ENCODE measurements at places on chromosomes 4 and X.

- DNase-seq, result no peak
Measured at GRCh38 chrX:57901466-57901865, 8.8 kb downstream of the ZXDA start.

- no peak for DNase-seq
Measured at GRCh38 chr4:43776371-43776770, 672.2 kb downstream of the KCTD8 start.

GRCh38 chrX:129123795-129124194, 399.5 kb downstream of the SMARCA1 start:
- DNase-seq, result no peak

- no peak for DNase-seq
Measured at GRCh38 chr4:40750461-40751258, 905 bp downstream of the NSUN7 start.

DNA sequence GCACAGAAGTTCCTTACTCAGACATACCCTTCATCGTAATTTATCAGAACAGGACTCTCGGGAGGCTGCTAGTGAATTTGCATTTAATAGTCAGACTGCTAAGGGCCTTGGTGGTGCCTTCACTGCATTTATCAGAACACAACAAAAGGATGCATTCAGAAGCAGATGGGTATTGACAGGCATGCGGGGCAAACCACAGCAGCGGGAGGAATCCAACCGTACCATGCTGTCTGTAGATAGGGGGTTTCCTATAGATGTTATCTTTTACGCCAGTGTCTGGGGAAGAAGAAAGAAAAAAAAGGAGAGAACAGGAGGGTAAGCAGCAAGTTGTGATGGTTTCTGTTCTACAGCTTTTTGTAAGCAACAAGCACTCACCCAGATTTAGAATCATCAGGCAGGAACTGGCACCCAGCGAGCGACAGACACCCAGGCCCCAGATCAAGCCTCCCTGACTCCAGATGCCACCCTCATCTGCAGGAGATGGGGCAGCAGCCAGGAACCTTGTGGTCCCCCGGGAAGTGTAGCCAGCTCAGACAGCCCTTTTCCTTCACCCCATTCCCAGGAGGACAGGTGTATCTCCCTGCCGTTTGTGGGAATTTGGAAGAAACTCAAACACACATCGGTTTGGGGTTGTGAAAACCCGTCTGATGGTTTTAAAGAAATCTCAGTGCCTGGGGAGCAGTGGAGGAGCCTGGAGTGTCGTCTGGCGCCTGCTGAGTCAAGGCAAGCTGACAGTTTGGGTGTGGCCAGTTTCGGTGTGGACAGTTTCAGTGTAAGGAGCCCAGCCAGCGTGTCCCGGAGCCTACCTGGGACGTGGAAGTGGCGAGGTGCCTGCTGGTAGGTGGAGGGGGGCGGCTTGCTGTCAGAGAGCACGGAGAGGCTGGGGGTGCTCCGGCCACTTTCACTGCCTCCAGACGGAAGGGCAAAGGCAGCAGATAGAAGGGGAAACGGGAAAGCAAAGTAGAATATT, 80.0 kb upstream of the AFAP1 start:
- no peak for DNase-seq

GRCh38 chrX:108165383-108166111, 74.0 kb downstream of the ATG4A start:
- no peak for DNase-seq

DNA sequence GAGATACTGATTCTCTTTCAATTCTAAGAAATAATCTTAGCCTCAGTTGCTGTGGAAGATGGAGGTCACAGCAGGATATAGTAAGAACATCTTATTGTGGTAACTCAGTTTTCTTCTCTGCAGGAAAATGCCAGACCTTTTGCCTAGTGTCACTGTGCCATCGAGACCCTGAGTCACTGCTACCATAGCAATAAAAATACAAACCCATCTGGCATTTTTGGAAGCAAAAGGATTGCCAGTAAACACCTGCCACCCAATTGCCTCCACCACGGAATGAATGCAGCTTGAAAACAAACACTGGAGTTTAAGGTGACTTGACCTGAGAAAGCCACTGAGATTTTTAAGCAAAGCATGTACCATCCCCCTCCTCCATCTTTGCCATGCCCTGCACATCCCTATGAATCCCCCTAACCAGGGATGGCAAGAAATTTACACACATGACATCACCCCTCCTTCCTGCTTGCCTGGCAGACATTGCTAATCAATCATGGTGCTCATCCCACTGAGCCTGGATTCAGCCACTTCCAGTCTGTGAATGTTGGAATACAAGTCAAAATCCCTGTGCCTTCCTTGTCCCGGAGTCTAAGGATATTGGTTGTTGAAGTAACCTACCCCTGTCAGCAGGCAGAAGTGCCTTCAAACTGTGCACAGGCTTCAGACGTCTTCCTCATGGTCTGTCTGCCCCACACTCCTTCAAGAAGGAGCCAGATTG, 59.6 kb upstream of the MAMLD1 start:
- DNase-seq, result peak; percentile 49

GRCh38 chrX:115178473-115178872, 10.7 kb upstream of the RBMXL3 start:
- no peak for DNase-seq

DNA sequence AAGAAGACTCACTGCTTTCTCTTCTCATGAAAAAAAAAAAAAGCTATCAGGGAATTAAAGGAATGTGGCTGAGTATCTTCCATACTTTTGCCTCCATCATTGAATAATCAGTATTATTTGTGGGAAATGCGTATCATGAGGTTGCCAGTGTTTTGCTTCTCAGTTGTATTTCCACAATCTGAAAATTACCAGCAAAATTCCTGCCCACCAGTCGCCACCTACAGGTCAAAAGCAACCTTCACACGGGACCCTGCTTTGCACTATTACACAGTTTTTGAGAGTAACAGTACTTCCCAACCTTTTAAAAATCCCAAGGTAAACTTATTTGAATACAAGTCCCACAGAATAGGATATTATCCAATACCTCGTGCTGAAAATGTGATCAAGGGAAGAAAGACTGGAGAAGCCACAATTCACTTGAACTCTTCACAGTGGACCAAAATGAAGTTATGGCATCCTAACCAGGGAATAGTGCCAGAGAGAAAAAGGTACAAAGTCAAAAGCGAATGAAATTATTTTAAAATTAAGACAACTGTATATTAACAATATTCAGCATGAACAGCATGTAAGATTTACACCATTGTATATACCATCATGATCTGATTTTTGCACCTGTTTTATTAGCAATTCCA, 30.4 kb downstream of the PGRMC1 start:
- DNase-seq, result peak; percentile 61

DNA sequence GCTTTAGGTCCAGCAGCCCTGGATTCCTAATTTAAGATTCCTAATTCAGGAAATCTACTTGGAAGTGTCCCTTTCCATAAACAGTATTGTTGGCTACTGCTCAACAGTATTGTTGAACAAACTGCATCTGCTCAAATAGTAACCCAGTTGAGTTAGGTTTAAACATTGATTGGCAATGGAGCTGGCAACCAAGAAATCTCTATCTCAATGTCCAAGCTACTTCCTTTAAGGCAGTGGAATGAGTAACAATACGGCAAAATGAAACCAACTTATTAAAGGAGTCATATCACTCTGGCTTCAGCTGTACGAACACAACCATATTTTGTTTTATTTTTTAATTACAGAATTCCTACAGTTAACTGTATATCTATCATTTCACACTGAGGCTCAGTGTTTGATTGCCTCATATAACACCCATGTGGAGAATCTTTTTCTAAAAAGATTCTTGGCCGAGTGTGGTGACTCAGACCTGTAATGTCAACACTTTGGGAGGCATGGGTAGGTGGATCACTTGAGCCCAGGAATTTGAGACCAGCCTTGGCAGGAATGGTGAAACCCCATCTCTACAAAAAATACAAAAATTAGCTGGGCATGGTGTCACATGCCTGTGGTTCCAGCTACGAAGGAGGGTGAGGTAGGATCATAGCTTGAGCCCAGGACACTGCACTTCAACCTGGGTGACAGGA, 71.7 kb upstream of the IL13RA1 start:
- DNase-seq, result no peak

- no peak for DNase-seq
Measured at GRCh38 chr4:39937683-39938268, 39.9 kb downstream of the PDS5A start.

- DNase-seq, result peak; percentile 59
Measured at GRCh38 chr4:52843958-52844357, 18.2 kb upstream of the RASL11B start.

DNA sequence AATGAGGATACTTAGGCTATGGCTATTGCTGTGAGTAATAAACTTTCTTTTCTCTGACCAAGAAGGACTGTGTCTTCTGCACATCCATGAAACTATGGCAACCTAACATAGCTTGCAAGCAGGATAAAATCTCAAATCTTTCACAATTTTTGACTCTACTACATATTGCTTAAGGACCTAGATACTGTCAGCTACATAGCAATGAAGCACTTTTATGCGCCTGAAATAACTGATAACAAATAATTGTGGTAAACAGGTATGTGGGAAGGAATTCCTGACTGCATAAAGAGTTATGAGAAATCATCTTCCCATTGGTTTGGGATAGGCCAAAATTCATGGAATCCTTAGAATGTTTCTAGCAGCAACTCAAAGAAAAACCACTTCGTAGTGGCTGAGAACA, 41.2 kb upstream of the PDGFC start:
- DNase-seq, result no peak

DNA sequence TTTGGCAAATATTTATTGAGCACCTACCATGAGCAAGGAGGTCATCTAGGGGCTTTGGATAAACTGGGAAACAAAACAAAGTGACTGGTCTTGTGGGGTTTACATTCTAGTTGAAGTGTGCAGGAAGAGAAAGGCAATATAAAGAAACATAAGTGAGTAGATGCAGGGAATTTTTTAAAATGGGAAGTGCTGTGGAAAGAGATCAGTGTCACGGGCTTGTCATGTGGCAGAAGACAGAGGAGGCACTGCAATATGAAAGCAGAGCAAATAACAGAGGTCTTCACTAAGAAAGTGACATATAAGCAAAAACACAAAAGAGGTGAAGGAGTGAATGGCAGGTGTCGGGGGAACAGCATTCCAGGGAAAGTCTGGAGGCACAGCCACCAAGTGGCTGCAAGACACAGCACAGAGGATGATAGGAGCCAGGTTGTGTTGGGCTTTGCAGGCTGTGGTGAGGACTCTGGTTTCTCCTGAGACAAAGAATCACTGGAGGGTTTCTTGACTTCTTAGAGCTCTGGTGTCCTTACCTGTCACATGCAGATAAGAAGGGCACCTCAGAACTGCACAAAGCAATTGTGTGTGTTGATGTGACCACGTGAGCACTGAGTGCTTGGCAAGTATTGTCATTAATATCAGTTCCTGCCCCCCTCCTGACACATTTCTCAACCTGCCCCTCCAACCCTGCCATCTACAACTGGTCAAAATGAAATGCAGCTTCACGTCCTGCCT, 143.5 kb downstream of the TSPAN5 start:
- DNase-seq, result no peak

DNA sequence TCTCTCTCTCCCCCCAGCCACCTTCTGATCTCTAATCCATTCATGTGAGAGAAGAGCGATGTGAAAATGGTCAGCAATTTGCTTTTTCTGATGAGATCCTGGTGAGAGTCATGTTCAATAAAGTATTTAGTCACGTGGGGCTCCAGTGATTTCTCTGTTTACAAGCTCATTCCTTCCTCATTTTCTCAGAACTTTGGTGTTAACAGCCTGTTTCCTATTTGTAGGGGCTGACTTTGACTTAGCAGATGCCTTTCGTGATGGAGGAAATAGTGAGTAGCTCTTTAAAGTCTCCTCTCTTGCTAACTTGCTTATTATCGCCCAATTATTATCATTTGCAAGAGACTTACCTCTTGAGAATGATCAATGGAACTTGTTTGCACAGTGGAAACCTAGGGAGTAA, 72.6 kb upstream of the CD99 start:
- DNase-seq, result no peak

- no peak for DNase-seq
Measured at GRCh38 chr4:67198727-67199126, 346.6 kb downstream of the CENPC start.

DNA sequence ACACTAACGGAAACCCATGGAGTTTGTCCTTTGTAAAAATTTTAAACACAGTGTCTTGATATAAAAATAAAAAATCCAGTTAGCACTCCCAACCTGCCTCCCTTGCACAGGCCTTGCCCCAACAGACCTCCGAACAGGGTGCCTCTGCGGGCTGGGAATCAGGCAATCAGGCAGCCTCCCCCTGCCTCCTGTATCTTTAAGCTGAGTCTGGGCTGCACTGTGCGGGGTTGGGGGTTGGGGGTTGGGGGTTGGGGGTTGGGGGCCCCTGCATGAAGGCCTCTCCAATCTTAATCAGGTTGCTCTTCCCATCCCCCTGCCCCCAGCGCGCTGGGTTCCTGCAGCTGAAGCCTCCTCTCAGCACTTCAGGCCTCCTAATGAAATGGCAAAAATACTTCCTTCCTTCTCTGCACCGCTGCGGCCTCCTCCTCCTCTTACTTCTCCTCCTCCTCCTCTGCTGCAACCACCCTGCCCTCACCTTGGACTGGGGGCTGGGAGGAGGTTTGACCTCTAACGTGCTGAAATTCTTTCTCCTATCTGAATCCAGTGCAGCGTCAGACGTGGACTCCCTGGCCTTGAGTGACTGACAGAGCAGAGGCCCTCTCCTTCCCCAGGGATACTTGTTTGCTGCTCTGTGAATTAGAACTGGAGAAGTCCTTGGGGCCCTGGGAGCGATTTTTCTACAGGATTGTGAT, 26.6 kb downstream of the NLGN3 start:
- DNase-seq, result no peak

DNA sequence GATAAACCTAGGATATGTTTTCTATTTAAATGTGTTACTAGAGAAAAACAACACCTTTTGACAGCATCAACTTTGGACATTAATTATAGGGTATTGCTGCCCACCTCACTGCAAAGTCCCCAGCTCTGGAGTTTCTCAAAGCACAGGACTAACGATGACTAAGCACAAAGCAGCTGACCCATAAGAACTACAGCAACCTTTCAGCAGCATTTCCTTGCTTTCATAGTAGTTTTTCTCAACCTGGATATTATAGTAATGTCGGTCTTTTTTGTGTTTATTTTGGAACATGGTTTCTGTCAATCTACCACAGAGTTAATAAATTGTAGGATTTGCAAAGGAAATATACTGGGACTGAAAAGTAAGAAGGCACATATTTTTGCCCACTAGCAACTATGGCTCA, 21.5 kb downstream of the HHIP start:
- DNase-seq, result no peak

- DNase-seq, result no peak
Measured at GRCh38 chr4:121278811-121279368, 101.9 kb downstream of the QRFPR start.

GRCh38 chr4:40299811-40300292, 35.3 kb upstream of the CHRNA9 start:
- no peak for DNase-seq

- no peak for DNase-seq
Measured at GRCh38 chr4:148716431-148717052, 274.3 kb upstream of the NR3C2 start.

- DNase-seq, result no peak
Measured at GRCh38 chr4:112765317-112765974, 128.5 kb downstream of the LARP7 start.

GRCh38 chr4:21952549-21952948, 4.0 kb upstream of the KCNIP4 start:
- DNase-seq, result no peak

- DNase-seq, result no peak
Measured at GRCh38 chr4:87620491-87620890, 12.2 kb downstream of the DSPP start.

- DNase-seq, result no peak
Measured at GRCh38 chr4:186172546-186172945, 18.8 kb upstream of the CYP4V2 start.

Data from right atrium auricular region (tissue), 2 donors.